Activated naive CD8-positive, alpha-beta T cell treated with anti-CD3 and anti-CD28 coated beads, Interleukin-2, amount 10 ng/mL, durations not matched to agents 7 days and 5 days (primary cell): ENCODE measurements at places on chromosomes 3 and 15. TPM values are rescaled to one million over a fixed set of nuclear protein-coding genes. Genes with fewer than 3 reads are reported as not detected.

DNA sequence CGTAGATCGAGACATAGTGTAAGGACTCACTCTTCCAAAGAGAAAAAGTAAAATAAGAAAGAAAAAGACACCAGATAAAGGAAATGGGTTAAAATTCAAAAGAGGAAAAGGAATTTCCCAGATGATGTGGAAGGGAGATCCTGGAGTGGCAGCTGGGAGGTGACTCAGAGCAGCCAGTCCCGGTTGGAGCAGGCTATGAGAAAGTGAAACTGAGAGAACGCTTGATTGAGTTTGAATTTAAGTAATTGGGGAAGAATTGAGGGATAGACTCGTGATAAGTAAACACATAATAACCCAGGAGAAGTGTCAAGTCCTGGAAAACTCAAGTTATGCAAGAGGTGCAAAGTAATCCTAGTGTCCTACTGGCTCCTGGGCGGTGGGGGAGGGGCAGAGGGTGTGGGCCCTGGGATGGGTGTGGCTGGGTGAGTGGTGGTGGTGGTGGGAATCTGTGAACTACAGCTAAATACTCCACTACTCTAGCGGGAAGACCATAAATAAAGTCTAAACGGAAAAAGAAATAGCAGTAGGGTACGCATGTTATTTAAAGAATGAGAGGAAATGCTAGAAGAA is 1.2 kb downstream of the PRR20G start:
- no peak overlapping the region for H3K4me3 ChIP-seq
- no peaks in the 10 kb centered on the region for H3K4me1 ChIP-seq
- H3K36me3 ChIP-seq: no peaks in the 10 kb centered on the region
- no peak for DNase-seq

The HCN4 gene
- total RNA-seq: not detected

The ENTPD3 gene
- not detected for total RNA-seq

- no peaks in the 10 kb centered on the region for H3K36me3 ChIP-seq
- peaks cover 59% of the 10 kb centered on the region for H3K27me3 ChIP-seq
- no peak overlapping the region for H3K4me3 ChIP-seq
- peaks cover 5% of the 10 kb centered on the region for H3K4me1 ChIP-seq
Measured at GRCh38 chr15:89494031-89494430, 2.4 kb downstream of the RHCG start.

DNA sequence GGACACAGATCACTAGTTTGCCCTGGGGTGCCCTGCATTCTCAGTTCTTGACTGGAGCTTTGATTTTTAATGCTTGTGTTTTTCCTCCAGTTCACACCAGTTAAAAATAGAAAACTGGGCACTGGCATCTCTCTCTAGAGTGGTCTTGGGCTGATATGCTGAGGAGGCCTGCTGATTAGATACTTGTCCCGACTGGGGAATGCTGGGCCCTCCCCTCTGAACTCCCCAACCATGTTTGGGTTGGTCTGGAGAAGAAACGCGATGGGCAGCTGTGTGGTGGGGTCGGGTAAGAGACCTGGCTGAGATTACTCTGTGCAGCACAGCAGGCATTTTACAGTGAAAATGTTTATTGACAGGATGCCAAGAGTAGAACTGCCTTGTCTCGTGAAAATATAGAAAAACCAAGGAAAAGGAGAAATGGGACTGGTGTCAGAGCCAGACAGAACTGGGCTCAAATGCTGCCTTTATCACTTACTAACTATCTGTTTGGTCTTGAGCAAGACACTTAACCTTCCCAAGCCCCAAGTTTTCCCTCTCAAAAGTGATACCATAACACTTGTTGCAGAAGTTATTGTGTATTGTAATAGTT is 1.6 kb upstream of the ACTC1 start:
- H3K36me3 ChIP-seq: peaks cover 1% of the 10 kb centered on the region
- no peak for DNase-seq
- H3K27me3 ChIP-seq: peaks cover 63% of the 10 kb centered on the region

GRCh38 chr3:37086918-37087317 is 87.5 kb downstream of the LRRFIP2 start:
- H3K4me1 ChIP-seq: no peaks in the 10 kb centered on the region
- H3K27me3 ChIP-seq: no peaks in the 10 kb centered on the region
- H3K36me3 ChIP-seq: peaks cover 19% of the 10 kb centered on the region
- no peak for DNase-seq

The TGM4 gene
- not detected for total RNA-seq

- peaks cover 5% of the 10 kb centered on the region for H3K27me3 ChIP-seq
- DNase-seq: no peak
- H3K4me1 ChIP-seq: peaks cover 14% of the 10 kb centered on the region
- no peak overlapping the region for H3K27ac ChIP-seq
- H3K4me3 ChIP-seq: no peak overlapping the region
Measured at GRCh38 chr15:81073801-81074200, 60.3 kb upstream of the CFAP161 start.

GRCh38 chr3:175386630-175387029 is 527.5 kb downstream of the NAALADL2 start:
- DNase-seq: no peak
- no peak overlapping the region for H3K27ac ChIP-seq
- H3K4me3 ChIP-seq: no peak overlapping the region
- H3K27me3 ChIP-seq: no peaks in the 10 kb centered on the region
- no peaks in the 10 kb centered on the region for H3K4me1 ChIP-seq

DNA sequence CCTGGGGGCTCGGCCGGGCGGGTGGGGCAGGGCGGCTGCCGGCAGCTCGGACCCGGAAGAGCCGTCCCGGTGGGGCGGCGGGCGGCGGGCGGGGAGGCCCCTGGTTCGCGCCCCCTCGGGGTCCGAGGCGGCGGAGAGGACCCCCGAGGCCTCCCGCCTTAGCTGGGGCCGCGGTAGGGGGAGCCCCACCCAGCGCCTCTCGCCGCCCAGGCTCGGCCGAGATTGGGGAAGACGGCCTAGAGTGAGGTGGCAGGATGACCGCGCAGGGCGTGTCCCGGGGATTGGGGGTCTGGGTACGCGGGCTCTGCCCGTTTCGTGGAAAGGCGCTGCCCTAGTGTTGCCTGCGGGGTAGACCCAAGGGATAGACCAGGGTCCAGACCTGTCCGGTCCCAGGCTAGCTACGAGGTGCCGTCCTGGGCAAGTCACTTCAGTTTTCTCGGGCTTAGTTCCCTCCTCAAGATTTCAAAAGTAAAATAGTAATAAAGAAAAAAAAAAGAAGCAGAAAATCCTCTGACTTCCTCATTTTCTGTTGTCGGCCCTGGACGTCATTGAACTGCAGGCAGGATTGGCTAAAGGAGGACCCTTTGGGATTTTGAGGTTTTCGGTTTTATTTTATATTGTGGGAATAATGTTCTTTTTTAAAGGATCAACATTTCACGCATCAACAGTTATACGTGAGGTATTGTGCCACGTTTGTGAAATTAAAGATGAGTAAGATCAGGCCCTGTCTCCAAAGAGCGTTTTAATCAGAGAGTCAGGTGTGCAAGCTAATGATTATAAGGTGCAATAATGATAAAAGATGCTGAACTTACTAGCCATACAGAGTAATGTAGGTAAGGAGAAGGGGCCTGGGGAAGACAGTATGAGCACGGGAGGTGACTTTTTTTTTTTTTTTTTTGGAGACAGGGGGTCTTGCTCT is 679 bp downstream of the IQGAP1 start:
- H3K4me1 ChIP-seq: peaks cover 36% of the 10 kb centered on the region
- H3K36me3 ChIP-seq: peaks cover 38% of the 10 kb centered on the region
- peak overlapping the region; percentile 99 for H3K27ac ChIP-seq
- peak; percentile 74 for DNase-seq
- H3K4me3 ChIP-seq: peak overlapping the region; percentile 94

DNA sequence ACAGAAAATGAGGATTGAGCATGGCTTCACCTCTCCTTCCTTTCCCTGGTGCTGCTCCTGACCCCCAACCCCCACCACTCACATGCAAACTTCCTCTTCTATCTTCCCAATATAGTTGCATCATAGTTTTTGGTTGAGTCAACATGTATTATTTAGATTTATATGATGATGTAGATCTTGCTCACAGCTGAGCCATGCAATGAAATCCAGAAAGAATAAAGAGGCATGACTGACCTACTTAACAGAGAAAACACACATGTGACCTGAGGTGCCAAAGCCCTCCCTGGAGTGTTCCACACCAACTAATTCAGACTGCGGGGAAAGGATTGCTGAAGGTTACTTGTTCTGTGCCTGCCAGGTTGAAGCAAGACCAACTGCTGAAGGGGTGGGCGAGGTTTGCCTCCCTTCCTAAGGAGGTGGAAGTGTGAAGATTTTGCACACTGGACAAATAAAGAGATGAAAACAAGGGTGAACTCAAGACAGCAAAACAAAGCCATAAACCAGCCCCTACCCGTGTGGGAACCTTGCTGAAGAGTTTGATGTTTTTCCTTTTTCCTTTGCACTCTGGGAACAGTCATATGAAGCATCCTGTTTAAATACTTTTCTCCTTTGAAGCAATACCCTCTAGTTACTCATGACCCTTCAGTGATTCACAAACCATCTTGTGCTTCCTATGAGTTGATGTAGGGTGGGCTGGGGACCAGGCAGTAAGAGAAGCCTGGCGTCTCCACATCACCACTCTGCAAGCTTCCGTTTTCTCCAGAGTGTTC is 155.2 kb upstream of the UBE2E1 start:
- peaks cover 4% of the 10 kb centered on the region for H3K27me3 ChIP-seq
- peaks cover 17% of the 10 kb centered on the region for H3K4me1 ChIP-seq
- no peak overlapping the region for H3K27ac ChIP-seq

The SLC22A14 gene
- total RNA-seq: 0.22 TPM

The CMC1 gene
- 44.6 TPM for total RNA-seq

The RHOV gene
- not detected for total RNA-seq

The CFAP161 gene
- total RNA-seq: not detected

GRCh38 chr15:53565721-53566120 is 193.7 kb downstream of the WDR72 start:
- no peak overlapping the region for H3K4me3 ChIP-seq
- peaks cover 3% of the 10 kb centered on the region for H3K27me3 ChIP-seq
- no peak for DNase-seq
- H3K27ac ChIP-seq: no peak overlapping the region

DNA sequence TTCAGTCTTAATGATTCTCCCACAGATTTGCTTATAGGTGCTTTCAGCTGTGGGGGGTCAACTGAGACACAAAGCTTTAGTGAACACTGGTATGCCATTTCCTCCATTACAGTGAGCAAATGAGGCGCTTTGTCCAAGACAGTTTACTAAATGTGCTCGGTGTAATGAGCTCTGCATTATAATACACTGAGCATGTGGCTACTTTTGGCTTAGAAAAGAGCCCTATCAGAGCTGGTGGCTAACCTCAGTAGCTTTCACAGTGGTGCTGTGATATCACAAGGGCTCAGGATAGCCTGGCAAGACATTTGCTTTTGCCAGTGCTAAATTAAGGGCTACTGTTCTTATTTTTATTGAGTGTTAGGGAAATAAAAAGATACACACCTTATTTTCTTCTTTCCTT is 749.7 kb upstream of the ARPP21 start:
- no peaks in the 10 kb centered on the region for H3K36me3 ChIP-seq
- no peak overlapping the region for H3K4me3 ChIP-seq
- H3K4me1 ChIP-seq: no peaks in the 10 kb centered on the region
- DNase-seq: no peak
- no peaks in the 10 kb centered on the region for H3K27me3 ChIP-seq

DNA sequence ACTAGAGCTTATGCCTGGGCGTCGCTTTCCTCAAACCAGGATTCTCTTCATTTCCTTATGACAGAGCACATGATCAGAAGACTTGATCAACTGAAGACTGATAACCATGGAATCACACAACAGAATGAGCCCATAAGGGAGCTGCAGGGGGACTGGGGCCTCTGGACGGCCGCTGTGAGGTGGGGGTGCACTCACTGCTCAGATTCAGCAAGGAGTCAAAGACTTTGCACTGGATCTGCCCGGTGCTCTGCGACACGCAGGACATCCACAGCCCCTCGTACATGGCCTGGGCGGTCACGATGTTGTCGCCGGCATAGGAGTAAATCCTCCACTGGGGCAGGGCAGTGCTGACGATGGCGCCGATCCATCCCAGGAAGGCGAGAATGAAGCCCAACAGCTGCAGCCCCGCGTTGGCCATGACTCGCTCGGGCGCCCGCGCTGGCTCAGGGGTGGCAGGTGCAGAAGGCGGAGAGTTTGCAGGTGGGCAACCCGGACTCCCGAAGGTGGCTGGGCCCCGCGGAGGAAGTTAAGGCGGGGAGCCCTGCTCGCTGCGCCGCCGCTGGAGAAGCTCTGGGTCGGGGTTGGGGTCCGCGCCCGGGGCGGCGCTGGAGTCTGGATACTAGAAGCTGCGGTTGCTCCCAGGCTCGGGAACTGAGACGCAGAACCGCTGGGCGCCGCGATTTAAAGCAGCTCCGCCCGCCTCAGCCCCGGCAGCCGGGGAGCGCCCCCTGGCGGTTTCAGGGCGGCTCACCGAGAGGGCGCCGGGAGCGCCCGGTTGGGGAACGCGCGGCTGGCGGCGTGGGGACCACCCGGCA is at the start of gene CLDN1:
Gene CLDN1, minus strand, starts transcription at position 658 of the 815 bp plus-strand sequence. Its CDS starts 240 bp downstream, at position 418.
- H3K36me3 ChIP-seq: no peaks in the 10 kb centered on the region
- H3K4me3 ChIP-seq: peak within 1 kb of the TSS; percentile 71
- no peak within 1 kb of the TSS for H3K27ac ChIP-seq
- H3K27me3 ChIP-seq: peaks cover 34% of the 10 kb centered on the region

DNA sequence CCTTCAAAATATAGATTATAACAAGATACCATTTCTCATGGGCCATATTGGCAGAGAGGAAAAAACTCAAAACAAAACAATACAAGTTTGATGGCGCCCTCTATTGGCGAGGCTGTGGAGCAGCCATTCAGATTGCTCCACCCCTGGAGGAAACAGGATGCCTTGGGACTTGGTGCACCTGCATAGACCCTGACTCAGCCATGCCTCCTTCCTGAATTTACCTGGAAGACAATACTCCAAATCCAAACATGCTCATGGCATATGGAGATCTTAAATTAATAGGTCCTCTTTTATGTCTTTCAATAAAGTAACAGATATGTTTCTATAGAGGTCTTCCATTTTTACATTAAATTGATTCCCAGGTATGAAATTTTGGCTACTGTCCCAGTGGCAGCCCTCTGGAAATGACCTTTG is 90.0 kb downstream of the APBA2 start:
- no peaks in the 10 kb centered on the region for H3K36me3 ChIP-seq
- H3K27me3 ChIP-seq: no peaks in the 10 kb centered on the region
- peaks cover 33% of the 10 kb centered on the region for H3K4me1 ChIP-seq
- no peak overlapping the region for H3K4me3 ChIP-seq
- peak; percentile 63 for DNase-seq

The RAB6B gene
- 0.39 TPM for total RNA-seq

The GABRA5 gene
- not detected for total RNA-seq

The MORC1 gene
- total RNA-seq: not detected

The FSIP1 gene
- 0.75 TPM for total RNA-seq

The RASGRF1 gene
- not detected for total RNA-seq

DNA sequence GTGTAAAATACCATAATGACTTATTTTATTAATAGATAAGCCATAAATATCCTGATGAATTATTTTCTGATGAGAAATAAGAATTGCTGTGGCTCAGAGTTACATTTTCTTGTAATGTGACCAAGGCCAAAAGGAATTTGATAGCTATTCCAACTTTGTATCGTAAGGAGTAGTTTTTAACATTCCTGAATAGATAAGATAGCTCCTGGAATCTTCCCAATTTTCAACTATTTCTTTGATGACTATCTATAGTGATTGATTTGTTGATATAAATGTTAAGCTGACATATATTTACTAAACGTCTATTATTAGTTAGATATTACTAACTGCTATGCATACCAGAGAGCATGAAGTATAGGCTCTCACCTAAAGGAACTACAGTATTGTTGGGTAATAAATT is 49.1 kb upstream of the SATB1 start:
- H3K27ac ChIP-seq: no peak overlapping the region
- H3K4me3 ChIP-seq: no peak overlapping the region
- no peaks in the 10 kb centered on the region for H3K27me3 ChIP-seq
- H3K4me1 ChIP-seq: no peaks in the 10 kb centered on the region
- H3K36me3 ChIP-seq: peaks cover 43% of the 10 kb centered on the region

GRCh38 chr15:55991802-55992768 is 1.3 kb downstream of the NEDD4 start:
- no peak overlapping the region for H3K27ac ChIP-seq
- peak overlapping the region; percentile 90 for H3K4me3 ChIP-seq
- H3K27me3 ChIP-seq: peaks cover 29% of the 10 kb centered on the region
- DNase-seq: no peak
- H3K4me1 ChIP-seq: peaks cover 16% of the 10 kb centered on the region
- H3K36me3 ChIP-seq: peaks cover 6% of the 10 kb centered on the region
